Cardiac muscle cell (in vitro differentiated cells and primary cell): ENCODE measurements at places on chromosomes 7 and 10.
A peak's percentile ranks its signal among the peaks of the same experiment; 100 is the strongest.

DNA sequence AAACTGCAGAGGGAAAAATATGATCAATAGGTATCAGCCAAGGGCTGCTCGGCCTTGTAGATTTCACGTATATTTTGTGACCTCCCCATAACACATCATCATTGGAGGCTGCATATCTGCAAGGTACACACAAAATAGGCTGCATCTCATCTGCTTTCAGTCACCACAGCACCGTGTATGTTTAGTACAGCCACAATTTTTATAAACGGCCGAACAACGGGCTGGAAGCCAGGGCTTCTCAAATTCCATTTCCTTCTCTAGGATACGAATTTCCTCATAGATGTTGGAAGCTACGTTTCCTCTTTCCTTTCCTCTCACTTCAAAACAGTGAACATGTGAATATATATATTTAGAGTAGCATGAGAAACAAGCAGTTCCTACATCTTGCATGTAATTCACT, 20.2 kb upstream of the FOXK1 start:
- H3K4me1 ChIP-seq, result no peaks in the 10 kb centered on the region
- H3K36me3 ChIP-seq, result no peaks in the 10 kb centered on the region
- peak; percentile 59 for DNase-seq
- no peaks in the 10 kb centered on the region for H3K27me3 ChIP-seq
- no peak overlapping the region for H3K4me3 ChIP-seq
- no peak overlapping the region for H3K27ac ChIP-seq

- no peak overlapping the region for H3K27ac ChIP-seq
- no peaks in the 10 kb centered on the region for H3K4me1 ChIP-seq
- H3K27me3 ChIP-seq, result no peaks in the 10 kb centered on the region
- no peak overlapping the region for H3K4me3 ChIP-seq
Measured at GRCh38 chr7:27418541-27418940, 175.9 kb downstream of the EVX1 start.

DNA sequence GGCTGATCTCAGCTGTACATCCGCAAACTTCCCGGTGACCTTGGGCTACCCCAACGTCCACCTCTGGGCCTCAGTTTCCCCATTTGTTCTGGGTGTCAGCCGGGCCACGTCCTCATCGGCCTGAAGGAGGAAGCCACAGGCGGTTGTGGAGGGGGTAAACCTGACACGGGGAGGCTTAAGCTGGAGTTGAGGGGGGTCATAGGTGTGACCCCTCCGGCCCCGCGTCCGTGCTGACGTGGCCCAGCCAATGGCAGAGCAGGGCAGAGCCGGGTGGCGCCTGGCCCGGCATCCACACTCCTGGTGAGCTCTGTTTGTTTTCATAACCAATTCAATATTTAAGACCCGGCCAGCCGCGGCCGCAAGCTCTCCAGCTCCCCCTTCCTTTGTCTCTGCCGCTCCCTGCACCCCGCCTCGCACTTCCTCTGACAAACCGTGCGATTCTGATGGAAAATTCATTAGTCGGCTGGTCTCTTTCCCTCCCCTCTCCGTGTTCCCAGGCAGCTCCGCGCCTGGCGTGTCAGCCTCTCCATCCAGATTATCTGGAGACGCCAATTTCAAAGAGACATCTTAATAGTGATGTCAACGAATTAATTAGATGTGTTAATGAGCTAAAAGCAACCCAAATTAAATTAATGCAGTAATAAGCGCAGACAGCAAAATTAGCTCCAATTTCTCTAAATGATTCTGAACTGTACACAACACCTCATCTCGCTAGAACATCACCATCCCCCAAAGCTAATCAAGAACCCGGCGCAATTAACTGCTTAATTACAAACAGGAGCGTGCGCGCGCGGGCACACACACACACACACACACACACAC, 55.4 kb downstream of the MICALL2 start:
- no peak overlapping the region for H3K27ac ChIP-seq
- H3K4me1 ChIP-seq, result no peaks in the 10 kb centered on the region
- H3K27me3 ChIP-seq, result peaks cover 68% of the 10 kb centered on the region
- H3K4me3 ChIP-seq, result peak overlapping the region; percentile 16
- DNase-seq, result peak; percentile 74
- no peaks in the 10 kb centered on the region for H3K36me3 ChIP-seq

DNA sequence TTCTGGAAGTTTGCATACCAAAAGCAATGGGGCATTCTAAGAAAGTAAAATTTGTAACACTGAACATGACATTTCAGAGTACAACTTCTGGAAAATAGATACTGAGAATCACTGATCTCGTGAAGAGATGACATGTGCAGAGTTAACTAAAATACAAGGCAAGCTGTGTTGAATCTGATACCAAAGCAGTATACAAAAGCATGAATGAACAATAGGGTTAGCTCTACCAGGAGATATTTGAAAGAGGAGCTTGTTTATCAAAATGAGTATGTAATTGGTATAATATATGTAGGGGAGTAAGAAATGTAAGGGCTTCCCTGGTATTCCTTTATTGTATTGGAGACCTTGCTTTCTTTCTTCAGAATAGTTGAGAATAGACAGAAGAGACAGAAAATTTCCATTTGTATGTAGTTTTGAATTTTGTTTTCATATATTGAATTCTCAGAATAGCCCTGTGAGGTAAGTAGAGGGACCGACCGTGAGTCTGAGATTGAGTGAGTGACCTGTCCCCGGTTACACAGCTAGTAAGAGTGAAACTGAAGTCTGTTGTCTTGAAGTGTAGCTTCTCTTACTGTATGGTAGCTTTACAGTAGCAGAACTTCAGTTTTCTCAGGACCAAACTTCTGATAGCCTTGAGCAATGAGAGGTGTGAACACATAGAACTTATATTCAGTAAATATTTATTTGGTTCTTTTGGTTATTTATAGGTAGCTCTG, 5.0 kb downstream of the HBP1 start:
- no peaks in the 10 kb centered on the region for H3K36me3 ChIP-seq
- H3K27me3 ChIP-seq, result no peaks in the 10 kb centered on the region
- peaks cover 18% of the 10 kb centered on the region for H3K4me1 ChIP-seq
- H3K4me3 ChIP-seq, result no peak overlapping the region
- no peak for DNase-seq
- H3K27ac ChIP-seq, result peak overlapping the region; percentile 27

- H3K4me1 ChIP-seq, result no peaks in the 10 kb centered on the region
- no peak overlapping the region for H3K4me3 ChIP-seq
- no peak for DNase-seq
- H3K36me3 ChIP-seq, result no peaks in the 10 kb centered on the region
Measured at GRCh38 chr10:43689007-43689491, 40.4 kb upstream of the ZNF32 start.

DNA sequence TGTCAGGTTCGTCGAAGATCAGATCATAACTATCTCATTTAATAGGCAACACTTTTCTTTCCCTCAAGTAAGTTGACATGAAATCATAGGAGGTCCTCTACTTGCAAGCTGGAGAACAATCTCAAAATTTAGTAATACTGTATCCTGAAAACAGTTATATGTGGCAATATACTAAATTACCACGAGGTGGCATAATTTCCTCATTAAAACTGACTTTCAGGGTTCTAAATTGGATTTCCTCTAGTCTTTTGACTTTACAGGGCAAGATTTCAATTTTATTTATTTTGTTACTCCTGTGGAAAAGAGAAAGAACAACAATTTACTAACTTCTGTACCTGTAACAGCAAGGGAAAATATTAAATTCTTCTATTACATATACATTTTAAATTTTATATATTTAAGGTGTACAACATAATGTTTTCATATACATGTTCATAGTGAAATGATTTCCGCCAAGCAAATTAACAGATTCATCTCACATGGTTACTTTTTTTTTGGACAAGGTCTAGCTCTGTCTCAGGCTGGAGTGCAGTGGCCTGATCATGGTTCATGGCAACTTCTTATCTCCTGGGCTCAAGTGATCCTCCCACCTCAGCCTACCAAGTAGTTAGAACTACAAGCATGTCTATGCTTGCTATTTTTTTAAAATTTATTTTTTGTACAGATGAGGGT, 53.4 kb upstream of the CYP2C18 start:
- no peaks in the 10 kb centered on the region for H3K36me3 ChIP-seq
- no peak overlapping the region for H3K4me3 ChIP-seq
- peak; percentile 48 for DNase-seq
- no peaks in the 10 kb centered on the region for H3K27me3 ChIP-seq
- H3K27ac ChIP-seq, result no peak overlapping the region
- no peaks in the 10 kb centered on the region for H3K4me1 ChIP-seq

DNA sequence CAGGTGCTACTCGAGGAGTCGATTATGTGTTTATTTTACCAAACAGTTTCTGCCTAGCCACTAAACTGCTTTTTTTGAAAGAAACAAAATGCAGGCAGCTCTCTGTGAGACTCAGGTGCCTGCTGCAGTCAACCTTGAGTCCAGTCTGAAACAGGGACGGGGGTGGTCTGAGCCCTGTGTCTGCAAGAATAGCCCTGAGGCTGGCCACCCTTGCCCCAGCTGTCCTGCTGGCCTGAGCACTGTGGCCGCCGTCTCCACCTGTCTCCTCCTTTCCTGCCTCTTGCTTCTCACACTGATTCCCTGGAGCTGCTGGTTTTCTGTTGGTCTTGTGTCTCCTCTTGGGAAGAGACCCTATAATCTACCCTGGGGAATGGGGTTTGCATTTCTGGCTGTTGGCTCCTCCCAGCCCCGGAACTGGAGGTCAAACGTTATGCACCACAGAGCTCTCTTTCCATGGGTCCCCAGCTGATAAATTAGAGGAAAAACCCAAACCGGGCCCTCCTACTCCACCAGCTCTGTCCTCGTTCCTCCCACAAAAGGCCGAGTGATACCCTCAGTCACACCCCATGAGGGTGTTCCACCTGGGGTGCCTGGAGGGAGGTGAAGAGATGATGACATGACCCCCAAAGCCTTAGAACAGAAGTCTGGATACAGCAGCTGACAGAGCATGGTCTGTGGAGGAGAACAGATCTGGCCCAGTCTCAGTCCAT, 15.0 kb upstream of the SLC18A3 start:
- no peaks in the 10 kb centered on the region for H3K36me3 ChIP-seq
- no peaks in the 10 kb centered on the region for H3K4me1 ChIP-seq
- no peak overlapping the region for H3K27ac ChIP-seq
- DNase-seq, result no peak
- peaks cover 12% of the 10 kb centered on the region for H3K27me3 ChIP-seq

DNA sequence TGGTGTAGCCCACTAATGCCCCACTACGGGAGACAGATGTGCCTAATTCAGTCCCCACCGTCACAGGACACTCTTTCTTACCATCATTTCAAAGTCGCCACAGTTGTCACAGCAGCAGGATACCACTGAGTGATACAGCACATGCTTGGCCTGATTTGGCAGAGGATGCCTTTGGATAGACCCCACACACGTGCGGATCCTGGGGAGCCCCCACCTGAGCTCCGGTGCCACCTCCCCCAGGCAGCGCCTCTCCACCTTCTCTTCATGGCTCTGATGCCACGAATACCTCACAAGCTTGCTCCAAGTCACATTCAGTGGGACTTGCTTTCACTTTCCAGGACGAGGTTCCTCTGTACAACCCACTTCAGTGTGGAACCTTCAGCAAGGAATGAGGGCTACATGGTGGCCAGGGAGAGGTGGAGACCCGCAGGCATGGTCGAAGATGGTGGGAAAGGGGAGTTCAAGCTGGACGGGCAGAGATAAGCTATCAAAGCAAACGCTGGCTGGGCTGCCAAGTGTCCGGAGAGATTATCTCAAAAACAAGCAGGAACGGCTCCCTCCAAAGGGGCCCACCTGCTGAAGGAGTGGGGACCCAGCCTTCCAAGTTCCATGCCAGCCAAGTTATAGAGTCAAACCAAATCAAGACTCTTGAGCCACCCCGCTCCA, 107.4 kb downstream of the ZRANB1 start:
- DNase-seq, result no peak
- no peak overlapping the region for H3K4me3 ChIP-seq
- H3K27me3 ChIP-seq, result no peaks in the 10 kb centered on the region
- no peaks in the 10 kb centered on the region for H3K36me3 ChIP-seq
- H3K4me1 ChIP-seq, result peaks cover 26% of the 10 kb centered on the region

DNA sequence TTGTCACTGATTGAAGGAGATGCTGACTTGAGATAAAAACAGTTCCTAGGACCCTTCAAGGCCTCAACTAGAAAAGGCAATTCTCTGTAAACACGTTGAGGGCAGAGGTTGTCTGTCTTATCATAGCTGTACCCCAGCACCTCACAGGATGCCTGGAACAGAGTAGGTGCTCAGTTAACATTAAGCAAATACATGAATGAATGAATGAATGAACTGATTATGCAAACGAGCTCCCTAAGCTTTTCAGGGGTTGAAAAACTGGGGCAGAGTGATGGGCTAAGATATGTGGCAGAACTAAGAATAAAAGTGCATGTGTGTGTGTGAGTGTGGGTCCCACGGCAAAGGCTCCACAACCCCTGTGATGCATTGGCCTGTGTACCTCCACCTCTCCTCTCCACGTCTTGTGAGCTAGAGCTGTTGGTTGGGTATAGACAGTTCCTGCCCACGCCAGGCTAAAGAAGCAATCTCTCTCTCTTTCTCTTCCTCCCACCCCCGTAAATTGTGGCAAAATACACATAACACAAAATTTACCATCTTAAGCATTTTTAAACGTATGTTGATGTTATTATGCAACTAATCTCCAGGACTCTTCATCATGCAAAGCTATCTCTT, 20.9 kb upstream of the SMC3 start:
- no peaks in the 10 kb centered on the region for H3K36me3 ChIP-seq
- H3K27me3 ChIP-seq, result no peaks in the 10 kb centered on the region
- DNase-seq, result no peak
- H3K4me3 ChIP-seq, result no peak overlapping the region
- no peak overlapping the region for H3K27ac ChIP-seq

DNA sequence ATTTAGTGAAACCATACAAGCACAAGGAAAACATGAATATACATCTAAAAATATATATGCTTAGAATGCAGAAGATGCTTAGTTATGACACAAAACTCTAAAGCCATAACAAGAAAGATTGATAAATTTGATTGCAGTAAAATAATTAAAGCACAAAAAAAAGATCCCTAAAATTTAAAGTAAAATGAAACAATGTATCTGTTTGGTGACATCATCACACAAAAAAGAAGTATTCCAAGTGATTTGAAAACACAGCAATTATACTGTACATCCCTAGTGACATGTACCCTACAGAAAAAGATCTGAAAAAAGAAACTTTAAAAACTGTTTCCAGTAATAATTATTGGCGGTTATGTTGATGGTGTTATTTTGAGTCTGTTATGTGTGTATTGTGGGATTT, 37.7 kb downstream of the PHYHIPL start:
- no peak for DNase-seq
- peaks cover 6% of the 10 kb centered on the region for H3K27me3 ChIP-seq
- no peak overlapping the region for H3K4me3 ChIP-seq

DNA sequence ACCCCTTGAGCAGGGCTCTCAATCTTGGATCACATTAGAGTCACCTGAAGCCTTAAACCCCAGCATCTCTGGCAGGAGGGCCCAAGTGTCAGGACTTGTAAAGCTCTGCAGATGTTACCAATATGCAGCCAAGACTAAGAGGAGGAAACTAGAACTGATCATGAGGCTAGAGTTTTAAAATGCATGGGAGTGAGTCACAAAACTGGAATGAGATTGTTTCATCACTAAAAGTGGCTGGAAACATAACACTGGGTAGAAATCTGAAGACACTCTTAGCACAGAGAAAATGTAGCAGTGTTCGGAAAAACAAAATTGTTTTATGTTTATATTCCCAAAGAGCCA, 63.3 kb upstream of the GHITM start:
- no peak overlapping the region for H3K27ac ChIP-seq
- DNase-seq, result peak; percentile 91
- no peaks in the 10 kb centered on the region for H3K36me3 ChIP-seq
- no peaks in the 10 kb centered on the region for H3K4me1 ChIP-seq
- H3K27me3 ChIP-seq, result no peaks in the 10 kb centered on the region

- no peak overlapping the region for H3K27ac ChIP-seq
- no peaks in the 10 kb centered on the region for H3K27me3 ChIP-seq
- no peaks in the 10 kb centered on the region for H3K36me3 ChIP-seq
- DNase-seq, result no peak
- H3K4me3 ChIP-seq, result no peak overlapping the region
Measured at GRCh38 chr10:131187926-131188325, 123.6 kb downstream of the TCERG1L start.

- no peaks in the 10 kb centered on the region for H3K4me1 ChIP-seq
- no peak for DNase-seq
- H3K27ac ChIP-seq, result no peak overlapping the region
- no peak overlapping the region for H3K4me3 ChIP-seq
Measured at GRCh38 chr7:68547181-68547580, 1051.1 kb upstream of the AUTS2 start.
